ENCODE measurements at places on chromosomes 2 and 18.

DNA sequence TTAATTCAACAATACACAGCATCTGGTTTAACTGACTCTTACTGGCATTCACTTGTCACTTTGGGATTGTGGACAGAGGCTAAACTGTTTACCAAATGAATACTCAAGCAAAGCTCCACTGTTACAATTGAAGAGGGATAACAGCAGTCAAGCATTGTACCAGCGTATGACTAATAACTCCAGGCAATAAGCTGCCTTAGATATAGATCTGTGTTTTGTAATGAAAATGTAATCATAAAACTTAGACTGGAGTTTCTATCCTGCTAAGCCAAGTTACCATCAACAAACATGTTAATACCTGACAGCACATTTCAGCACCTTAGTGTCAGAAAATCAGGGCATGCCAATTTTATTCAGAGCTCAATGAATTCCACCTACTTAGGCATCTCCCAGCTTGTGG lies 889.5 kb downstream of the EPHA4 start:
- DNase-seq = peak; percentile 21

DNA sequence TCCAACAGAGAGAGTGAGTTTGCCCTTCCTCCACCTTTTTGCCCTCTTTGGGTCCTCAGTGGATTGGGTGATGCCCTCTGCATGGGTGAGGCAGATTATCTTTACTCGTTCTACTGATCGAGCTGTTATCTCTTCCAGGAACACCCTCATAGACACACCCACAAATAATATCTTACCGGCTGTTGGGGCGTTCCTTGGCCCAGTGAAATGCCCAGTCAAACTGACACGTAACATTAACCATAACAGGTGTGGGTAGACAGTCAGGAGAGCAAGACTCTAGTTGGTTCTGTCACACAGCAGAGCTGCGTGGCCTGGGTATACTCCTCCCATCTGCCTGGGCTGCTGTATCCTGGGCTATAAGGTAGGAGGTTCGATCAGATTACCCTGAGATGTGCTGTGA lies 144.1 kb downstream of the AGAP1 start:
- no peak for DNase-seq

DNA sequence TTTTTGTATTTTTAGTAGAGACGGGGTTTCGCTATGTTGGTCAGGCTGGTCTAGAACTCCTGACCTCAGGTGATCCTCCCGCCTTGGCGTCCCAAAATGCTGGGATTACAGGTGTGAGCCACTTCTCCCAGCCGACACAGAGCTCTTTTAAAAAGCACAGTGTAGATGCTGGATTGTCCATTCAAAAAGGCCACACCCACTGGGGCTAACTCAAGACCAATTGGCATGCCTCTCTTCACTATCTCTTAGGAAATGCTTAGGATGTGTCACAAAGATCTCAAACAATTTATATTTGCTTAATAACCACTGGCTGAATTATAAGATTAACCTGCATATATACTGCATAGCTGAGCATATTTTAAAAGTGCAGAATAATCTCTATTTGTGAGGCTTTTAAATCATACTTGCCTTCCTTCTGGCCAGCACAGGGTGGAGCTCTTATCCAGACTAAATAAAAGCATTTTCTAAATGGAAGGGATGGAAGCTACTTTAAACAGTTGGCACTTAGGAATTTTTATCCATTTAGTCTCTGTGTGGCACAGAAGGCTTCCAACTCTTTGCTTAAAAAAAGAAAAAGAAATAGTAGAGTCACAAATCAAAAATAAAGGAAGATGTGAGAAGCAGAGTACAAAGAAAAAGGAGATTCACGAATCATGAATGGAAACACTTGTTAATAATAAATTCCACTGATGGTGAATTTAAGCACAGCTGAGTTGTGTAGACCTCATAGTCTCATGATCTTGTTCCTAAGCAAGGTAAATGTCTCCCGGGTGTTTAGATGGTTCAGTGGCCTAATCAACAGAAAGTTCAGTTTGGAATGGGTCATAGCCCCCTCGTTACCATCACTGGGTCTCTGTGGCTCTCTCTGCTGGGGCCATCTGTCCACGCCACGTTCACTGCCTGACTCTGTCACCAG lies 22.4 kb downstream of the CRYGD start:
- peak; percentile 60 for DNase-seq

GRCh38 chr2:19723021-19723420 lies 178.8 kb downstream of the TTC32 start:
- no peak for DNase-seq

DNA sequence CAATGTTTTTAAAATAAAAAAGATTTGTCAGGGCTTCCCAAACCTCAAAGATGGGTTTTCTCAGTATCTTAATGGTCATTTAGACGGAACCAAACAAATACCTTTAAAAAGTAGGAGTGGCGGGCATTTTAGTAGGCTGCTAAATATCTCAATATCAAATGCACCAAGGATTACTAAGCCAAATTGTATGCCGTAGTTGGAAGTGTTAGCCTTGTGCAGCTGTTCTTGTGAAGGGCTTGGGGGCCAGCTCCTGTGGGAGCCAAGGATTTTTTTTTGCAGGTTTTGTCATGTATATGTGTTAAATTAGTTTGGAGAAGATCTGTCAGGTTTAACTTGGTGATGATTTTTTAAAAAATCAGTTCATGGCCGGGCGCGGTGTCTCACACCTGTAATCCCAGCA lies 52.1 kb downstream of the ACTR2 start:
- no peak for DNase-seq

DNA sequence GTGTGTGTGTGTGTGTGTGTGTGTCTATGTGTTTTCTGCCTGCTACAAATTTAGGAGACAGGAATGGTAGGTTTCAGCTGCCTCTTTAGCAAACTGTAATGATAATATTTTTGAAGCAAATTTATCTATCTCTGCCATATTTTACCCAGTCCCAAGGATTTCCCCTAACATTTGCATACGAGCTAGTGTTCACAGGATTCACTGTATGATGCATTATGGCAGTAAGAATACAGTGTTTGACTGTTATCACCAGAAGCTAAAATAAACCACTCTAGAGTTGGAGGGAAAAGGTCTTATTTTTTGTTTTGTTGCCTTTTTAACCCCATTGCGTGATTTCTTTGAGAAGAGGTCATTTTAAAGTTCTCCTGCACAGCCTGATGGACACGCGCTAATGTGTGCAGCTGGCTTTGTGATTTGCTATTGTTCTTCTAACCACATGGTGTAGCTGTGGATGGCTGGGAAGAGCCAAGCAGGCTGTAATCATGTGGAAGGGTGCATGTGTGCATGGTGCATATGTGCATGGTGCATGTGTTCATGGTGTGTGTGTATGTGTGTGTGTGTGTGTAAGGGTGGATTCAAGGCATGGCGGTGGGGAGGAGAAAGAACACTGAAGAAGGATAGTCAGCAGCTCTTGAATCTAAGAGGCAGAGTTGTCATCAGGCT lies 62.4 kb downstream of the PLB1 start:
- no peak for DNase-seq

- no peak for DNase-seq
These were observed 119.3 kb downstream of the SETBP1 start for GRCh38 chr18:44799907-44800421.

- no peak for DNase-seq
These were observed 112.0 kb downstream of the MBP start for GRCh38 chr18:77020561-77020960.

DNA sequence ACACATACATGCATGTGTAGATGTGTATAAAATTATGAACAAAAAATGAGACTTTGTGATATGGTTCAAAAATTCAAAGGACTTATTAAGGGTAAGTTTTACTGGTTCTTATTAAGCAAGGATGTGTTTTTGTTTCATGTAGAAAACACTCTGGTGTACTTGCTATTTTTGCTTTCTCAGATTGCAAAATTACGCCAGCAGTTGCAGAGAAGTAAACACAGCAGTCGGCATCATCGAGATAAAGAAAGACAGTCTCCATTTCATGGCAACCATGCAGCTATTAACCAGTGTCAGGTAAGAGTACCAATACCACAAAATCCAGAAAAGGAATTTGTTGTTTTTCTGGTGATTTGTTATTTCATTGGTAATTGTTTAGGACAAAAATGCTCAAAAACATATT lies 91.3 kb downstream of the FAM117B start:
- DNase-seq = no peak

GRCh38 chr2:158740127-158740526 lies 55.0 kb upstream of the DAPL1 start:
- DNase-seq = peak; percentile 22

DNA sequence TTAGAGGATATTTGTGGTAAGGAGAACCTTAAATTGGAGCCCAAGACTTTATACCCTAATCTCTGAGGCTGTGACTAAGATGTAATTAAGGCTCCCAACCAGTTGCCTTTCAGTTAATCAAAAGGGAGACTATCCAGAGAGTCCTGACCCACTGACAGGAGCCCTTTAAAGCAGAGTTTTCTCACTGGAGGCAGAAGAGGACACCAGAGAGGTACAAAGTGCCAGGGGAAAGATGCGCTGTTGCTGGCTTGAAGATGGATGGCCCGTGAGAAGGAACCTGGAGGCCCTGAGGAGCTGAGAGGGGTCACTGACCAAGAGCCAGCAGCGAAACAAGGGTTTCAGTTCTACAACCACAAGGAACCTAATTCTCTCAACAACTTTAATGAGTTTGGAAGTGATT lies 137.3 kb downstream of the TMEM131 start:
- DNase-seq = no peak

- DNase-seq = no peak
These were observed 15.8 kb upstream of the BOD1L2 start for GRCh38 chr18:57131101-57131500.

GRCh38 chr18:42514512-42514911 lies 559.5 kb downstream of the PIK3C3 start:
- no peak for DNase-seq

GRCh38 chr2:24787532-24787931 lies 5.7 kb downstream of the PTRHD1 start:
- no peak for DNase-seq

GRCh38 chr18:7488571-7488970 lies 78.5 kb upstream of the PTPRM start:
- no peak for DNase-seq

DNA sequence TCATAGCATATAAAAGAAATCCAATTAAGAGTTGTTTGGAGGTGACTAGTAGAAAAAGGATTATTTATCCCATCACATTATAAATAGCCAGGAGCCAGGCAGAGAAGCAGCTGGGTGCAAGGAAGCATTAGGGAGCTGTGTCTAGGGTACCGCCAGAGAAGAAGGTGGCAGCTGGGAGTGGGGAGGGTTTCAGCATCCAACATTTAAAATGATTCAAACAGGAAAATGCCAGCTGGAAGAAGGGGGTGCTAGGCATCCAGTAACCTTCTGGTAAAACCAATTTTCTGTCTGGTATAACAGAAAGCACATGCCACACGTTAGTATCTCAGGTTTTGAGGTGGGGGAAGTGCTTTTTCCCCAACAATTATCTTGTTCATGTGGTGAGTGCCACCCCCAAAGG lies 452.4 kb downstream of the ZEB2 start:
- no peak for DNase-seq

GRCh38 chr2:29983308-29983707 lies 61.9 kb upstream of the ALK start:
- DNase-seq = no peak

DNA sequence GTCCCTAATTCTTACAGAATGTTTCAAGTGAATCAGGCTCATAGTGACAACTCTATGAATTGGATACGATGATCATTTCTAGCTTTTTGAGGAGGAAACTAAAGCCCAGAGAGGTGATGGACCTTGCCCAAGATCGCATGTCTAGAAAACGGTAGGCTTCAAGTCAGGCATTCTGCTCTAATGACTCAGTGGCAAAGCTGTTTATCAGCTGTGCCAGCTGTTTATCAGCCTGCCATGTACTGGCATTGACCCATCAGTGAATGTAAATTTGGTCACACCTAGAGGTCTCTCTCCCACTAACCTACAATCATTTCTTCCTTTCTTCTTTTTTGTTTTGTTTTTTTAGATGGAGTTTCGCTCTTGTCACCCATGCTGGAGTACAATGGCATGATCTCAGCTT lies 6.1 kb upstream of the DAW1 start:
- DNase-seq = no peak

DNA sequence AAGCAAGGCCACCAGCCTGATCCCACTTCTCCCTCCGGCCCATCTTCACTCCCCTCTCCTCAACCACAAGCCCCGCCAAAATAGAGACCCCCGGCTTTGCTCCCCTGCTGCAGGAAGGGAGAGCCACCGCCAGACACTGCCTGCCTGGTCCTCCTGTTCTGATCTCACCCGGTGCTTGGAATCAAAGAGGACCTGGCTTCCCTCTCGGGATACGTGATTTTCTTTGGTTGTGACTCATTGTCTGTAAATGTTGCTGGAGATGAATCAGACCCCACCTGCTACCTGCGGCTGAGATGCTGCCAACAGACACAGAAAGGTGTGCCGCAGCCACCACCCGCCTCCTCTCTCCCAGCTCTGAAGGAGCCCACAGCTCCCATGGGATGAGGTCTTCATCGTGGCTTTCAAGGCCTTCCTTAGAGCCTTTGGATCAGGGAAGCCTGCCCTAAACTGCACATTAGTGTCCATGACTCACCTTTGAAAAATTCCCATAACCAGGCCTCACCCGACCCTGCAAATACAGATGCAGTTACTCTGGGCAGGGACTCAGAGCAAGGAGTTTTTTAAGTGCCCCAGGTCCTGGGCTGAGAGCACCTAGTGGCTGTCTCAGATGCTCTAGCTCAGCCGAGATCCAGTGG lies 79.4 kb upstream of the ZNF532 start:
- peak; percentile 83 for DNase-seq

DNA sequence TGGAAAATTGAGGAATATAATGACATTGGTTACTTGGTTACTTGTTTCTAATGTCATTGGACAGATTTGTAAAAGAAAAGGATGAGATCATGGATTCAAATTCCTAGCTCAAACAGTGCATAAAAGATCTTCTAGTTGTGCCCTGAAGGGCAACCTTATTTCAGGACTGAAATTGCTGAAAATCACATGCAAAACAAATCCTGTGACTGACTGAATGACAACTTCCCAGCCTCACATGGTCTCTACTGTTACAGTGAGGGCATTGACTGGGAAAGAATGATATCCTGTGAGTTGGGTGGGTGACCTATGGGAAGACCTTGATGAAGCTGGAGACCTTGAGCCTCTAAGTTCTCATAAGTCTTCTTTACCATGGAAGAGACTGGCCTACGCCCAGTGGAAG lies 90.4 kb upstream of the HAAO start:
- no peak for DNase-seq

DNA sequence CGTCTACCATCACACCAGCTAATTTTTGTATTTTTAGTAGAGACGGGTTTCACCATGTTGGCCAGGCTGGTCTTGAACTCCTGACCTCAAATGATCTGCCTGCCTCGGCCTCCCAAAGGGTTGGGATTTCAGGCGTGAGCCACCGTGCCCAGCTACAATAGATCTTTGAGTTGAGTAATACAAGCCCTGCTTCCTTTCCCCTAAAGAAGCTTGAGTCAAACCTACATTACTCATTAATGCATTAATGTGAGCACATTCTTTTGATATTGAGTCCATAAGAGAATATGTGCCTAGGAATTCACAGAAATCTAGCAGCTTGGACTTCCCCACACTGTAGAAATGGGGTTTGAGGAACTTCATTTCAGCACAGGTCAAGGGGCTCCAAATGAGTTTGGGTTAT lies 39.6 kb downstream of the PSMG2 start:
- DNase-seq = no peak

GRCh38 chr2:17626986-17627385 lies 86.5 kb downstream of the VSNL1 start:
- DNase-seq = no peak

GRCh38 chr2:64145119-64145518 lies 899 bp upstream of the PELI1 start:
- no peak for DNase-seq

GRCh38 chr18:31049189-31049588 lies 6.6 kb upstream of the DSC3 start:
- DNase-seq = peak; percentile 99

Data from umbilical cord (tissue), 2 donors.